ENCODE measurements at places on chromosomes 6 and 20.

- no peak for DNase-seq
These were observed 66.5 kb upstream of the SLC35F1 start for GRCh38 chr6:117840541-117840983.

GRCh38 chr20:51641866-51642265 is 99.3 kb upstream of the NFATC2 start:
- no peak for DNase-seq

DNA sequence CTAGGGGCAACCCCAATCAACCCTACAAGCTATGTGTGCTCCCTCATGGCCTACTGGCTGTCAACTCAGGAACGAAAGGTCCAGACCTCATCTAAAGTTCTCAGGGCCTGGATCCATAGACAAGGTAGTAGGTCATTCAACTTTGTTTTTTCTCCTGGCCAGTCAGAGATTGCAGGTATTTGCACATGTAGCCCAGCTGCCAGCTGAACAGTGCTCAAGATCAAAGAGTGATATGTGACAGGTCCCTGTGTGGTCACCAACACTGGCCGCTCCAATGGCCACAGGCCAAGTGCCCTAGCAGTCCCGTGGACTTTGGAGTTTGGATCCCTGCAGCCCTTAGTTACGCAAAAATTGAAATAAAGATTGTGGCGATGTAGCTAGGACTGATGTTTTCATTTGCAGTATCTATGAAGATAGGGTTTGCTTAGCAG is 60.6 kb upstream of the ATXN1 start:
- no peak for DNase-seq

- no peak for DNase-seq
These were observed 216.1 kb downstream of the FOXA2 start for GRCh38 chr20:22368235-22368634.

DNA sequence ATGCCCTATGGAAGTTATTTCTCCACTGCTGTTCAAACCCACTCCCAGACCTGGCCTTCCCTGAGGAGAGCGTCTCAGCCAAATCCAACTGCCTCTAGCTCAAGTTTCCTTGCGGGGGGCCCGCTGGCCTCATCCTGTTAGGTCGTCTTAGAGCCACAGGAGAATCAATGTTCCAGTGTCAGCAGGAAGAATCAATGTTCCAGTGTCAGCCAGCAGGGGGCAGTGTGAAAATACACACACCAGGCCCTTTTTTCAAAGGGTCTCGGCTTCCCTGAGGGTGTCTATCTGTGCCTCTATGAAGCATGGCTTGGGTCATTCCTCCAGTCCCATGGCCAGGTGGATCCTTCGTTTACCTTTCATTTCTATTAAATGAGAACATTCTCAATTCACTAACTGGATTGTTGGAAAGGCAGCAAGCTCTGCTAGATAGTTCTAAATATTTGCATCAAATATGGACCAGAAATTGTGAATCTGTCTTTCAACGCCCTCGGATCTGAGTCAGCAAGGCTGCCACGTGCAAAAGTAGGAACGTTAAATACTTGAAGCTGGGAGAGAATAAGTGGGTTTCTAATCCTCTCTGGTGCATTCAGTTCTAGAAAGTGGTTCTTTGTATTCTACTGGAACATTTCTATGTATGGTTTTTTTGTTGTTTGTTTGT is 19.2 kb downstream of the PRND start:
- DNase-seq: no peak

- DNase-seq: no peak
These were observed 86.5 kb upstream of the BTN3A2 start for GRCh38 chr6:26278536-26278935.

- no peak for DNase-seq
These were observed 89.4 kb upstream of the ISM1 start for GRCh38 chr20:13131688-13132087.

GRCh38 chr6:143079325-143079640 is 18.6 kb downstream of the AIG1 start:
- no peak for DNase-seq

DNA sequence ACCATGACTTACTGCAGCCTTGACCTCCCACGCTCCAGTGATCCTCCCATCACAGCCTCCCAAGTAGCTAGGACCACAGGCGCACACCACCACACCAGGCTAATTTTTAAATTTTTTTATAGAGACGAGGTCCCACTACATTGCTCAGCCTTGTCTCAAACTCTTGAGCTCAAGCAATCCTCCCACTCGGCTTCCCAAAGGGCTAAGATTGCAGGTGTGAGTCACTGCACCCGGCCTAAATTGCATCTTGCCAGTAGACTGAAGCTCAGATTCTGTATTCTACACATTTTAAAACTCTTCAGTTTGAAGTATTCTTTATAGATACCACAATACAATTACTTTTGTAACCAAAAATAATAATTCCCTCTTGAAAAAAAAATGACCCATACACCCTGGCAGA is 11.4 kb downstream of the NUDT3 start:
- no peak for DNase-seq

DNA sequence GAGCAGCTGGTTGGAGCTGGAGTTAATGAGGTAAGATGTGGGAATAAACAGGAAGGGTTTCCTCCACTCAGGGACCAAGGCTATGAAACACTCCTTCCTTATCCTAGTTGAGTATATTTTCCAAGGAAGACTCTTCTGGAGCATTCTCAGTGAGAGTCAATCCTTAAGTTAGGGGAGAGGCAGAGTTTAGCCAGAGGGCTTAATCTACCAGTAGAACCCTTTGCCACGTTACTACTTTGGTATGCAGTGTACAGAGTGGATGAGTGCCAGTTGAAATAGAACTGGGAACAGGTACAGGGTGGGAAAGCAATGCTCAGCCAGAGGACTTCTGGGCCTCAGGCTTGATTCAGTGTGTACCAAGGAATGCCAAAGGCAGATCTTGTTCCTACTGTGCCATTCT is 114.3 kb downstream of the UBE3D start:
- no peak for DNase-seq

- peak; percentile 61 for DNase-seq
These were observed 11.0 kb downstream of the UQCC2 start for GRCh38 chr6:33700391-33701050.

GRCh38 chr6:11121851-11122250 is 10.3 kb upstream of the ERVFRD-1 start:
- no peak for DNase-seq

All from Panc1 (cell line).